ENCODE measurements at places on chromosomes 2 and 18. TPM values are rescaled to one million over a fixed set of nuclear protein-coding genes. Genes with fewer than 3 reads are reported as not detected.

Gene TOGARAM2
- total RNA-seq = 0.44 TPM

Gene SERPINB7
- 4.2 TPM for total RNA-seq

Gene SKOR2
- total RNA-seq = not detected

Gene ACVR1C
- 0.04 TPM for total RNA-seq

Gene SPAG16
- total RNA-seq = 31.7 TPM

Gene TTC39C
- 13.0 TPM for total RNA-seq

Gene MEP1B
- total RNA-seq = not detected

Gene AGXT
- not detected for total RNA-seq

Gene FOXD4L1
- 0.43 TPM for total RNA-seq

Gene TMEM163
- total RNA-seq = 2.4 TPM

Gene WDPCP
- 15.5 TPM for total RNA-seq

Gene KCNG2
- not detected for total RNA-seq

DNA sequence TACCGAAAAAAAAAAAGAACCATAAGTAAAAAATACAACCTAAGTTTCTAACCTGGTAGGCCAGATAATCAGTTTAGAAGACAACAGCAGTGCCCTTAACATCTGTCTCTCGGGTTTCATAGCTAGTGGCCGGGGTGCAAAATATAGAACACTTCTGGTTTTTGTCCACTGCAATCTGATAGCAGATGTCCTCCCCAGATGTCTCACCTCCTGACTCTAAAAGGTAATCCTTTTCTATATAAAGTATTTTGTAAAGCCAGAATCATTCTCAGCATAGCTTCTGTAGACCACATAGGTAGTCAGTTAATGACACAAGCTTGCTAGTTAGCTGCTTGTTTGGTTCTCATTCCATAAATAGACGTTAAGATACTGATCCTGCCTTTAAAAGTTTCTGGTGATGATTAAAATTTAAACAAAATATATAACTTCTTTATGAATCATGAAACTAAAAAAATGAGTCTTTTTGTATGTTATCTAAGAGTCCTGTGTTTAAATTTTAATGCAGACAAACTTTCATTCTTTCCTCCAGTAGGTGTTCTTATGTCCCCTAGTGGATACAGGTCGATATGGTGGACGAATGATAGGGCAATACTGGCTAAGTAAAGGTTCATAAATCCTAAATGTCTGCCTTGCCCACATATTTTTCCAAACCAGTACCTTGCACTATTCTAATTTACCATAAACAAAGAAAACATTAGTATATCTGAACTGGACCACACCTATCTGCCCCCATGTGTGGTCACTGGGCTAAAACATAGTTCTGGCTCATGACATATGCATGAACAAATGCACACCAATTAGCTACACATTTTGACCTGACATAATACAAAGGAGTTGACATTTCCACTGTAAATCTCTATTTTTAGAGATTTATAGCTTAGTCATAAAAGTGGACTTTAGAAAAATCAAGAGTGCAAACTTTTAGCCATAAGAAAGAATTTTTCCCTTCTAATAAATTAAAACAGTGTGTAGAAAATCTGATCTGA, 171.0 kb downstream of the SRBD1 start:
- DNase-seq = no peak

DNA sequence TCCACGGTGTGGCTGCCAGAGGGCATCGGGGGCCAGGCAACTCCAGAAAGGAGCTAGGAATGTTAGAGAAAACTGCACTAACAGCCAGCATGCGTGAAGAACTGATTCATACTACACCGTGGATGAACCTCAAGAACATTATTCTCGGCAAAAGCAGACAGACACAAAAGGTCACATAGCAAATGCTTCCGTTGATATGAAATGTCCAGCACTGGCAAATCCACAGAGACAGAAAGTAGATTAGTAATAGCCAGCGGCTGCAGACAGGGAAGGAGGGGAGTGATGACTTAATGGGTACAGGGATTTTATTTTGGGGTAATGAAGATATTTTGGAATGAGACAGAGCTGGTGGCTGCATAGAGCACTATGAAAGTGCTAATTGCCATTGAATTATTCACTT, 37.4 kb downstream of the SCTR start:
- DNase-seq = no peak

DNA sequence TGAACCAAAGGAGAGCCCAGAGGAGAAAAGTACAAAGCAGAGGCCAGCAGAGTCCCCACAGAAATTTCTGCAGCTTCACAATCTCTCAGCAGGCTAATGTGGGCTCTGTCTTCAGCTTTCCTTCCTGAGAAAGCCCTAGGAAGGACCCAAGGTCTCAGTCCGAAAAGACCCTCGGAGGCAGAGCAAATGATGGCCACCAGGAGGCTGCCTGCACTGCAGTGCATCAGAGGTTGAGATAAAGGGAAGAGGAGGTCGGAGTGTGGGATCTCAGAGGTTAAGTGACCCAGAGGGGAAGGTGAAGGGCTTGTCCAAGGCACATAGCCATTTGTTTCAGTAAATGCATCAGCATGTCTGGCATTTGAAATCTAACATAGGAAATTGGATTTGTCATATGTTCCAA, 299.1 kb upstream of the SLC14A2 start:
- no peak for DNase-seq

DNA sequence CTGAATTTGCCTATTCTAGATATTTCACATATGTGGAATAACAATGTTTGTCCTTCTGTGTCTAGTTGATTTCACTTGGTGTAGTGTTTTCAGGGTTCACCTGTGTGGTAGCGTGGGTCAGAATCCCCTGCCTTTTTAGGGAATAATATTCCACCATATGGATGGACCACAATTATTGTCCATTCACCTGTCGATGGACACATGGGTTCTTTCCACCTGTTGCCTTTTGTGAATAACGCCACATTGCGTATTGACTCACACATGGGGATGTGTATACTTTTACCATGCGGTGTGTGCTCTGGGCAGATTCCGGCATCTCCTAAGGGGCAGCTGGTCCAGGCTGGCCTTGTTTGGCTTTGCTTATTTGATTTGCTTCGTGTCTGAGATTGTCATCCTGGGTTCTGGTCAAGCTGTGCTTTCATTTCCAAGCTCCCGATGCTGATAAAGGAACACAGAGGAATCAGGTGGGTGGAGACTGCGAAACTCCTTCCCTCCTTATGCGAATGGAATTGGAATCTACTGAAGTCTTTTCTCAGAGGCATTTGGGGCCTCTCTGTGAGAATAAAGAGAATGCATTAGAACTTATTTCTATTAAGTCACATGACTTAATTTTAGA, 18.9 kb upstream of the ALLC start:
- DNase-seq = no peak

DNA sequence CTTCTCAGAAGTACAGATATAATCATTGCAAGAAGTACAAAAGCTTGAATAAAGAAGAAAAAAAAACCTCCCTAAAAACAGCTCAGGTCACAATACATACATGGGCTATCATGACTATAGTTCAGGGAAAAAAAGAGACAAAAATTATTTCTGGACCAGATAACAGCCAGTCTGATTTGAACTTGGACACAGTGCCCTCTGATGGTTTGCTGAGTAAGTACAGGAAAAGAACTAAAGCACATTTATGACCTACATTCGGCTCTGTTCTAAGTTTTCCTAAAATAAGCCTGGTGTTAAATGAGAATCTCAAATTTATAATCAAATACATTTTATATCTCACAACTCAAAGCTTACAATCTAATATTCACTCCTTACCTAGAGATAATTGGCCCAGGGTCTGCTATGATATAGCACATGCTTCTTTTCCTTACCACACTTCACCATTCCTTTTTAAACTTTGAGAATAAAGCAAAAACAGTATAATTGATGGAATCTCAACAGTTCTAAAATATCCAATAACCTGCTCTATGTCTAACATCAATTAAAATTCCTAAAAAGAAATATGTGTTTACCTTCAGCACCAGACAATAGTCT, 81.1 kb downstream of the RAPH1 start:
- no peak for DNase-seq

GRCh38 chr18:31451625-31452024, 4.1 kb downstream of the DSG3 start:
- no peak for DNase-seq

- DNase-seq = no peak
These were observed 4.8 kb upstream of the STAT4 start for GRCh38 chr2:191155608-191156071.

GRCh38 chr2:235201756-235202155, 249.9 kb downstream of the SH3BP4 start:
- DNase-seq = no peak

- no peak for DNase-seq
These were observed 34.3 kb downstream of the CCDC68 start for GRCh38 chr18:54924948-54925347.

DNA sequence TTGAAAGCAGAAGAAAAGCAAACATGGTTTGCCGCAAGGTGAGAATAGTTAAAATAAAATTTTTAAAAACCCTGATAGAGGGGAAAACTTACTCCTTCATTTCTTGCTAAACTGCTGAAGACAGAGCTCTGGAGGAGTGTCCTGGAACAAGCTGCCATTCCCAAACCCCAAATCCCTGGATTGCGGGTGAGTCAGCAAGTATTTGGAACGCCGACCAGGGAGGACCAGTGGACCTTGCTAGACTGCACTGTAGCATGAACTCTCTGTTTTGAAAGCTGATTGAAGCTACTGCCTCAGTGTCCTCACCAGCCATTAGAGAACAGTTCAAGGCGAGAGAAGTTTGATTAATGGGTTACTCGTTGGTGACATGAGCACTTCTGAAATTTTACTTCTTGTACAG, 99.4 kb upstream of the RASGRP3 start:
- no peak for DNase-seq

- DNase-seq = no peak
These were observed 78.7 kb downstream of the NCAPH start for GRCh38 chr2:96414161-96414710.

DNA sequence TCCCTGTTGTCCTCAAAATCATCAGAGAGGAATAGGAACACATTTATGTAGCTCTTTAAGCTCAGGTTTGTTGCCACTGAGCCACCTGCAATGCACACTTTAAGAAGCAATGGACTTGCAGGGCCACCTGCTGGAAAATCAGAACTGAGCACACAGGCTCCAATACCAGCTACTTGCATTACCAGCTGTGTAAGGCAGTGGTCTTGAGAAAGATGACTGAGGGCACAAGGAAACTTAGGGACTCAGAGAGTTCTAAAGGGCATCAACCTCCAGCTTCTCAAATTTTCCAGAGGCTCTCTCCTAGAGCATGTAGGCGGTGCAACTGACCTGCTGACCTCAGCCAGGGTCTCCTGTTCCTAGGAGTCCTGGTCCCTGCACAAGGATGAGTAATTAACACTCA, 2.5 kb upstream of the CNDP2 start:
- peak; percentile 68 for DNase-seq

- no peak for DNase-seq
These were observed 74.7 kb downstream of the KCTD1 start for GRCh38 chr18:26473672-26474071.

GRCh38 chr18:50738098-50738757, 81.6 kb downstream of the MRO start:
- no peak for DNase-seq

DNA sequence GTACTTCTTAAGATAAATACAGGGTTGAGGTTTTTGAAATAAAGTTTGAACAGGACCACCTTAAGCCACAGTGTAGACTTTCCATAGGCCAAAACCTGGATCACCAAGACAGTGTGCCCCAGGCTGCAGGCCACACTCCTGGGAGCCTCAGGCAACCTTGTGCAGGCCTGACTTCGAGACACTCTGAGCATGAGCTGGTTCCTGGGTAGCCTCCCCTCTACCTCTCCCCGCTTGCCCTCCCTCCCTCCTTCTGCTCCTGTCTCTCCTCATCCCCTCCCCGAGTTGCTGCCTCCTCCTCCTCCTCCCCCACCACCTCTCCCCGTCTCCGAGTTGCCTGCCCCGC, 10.6 kb upstream of the PROC start:
- DNase-seq = no peak

GRCh38 chr2:149653831-149654445, 66.4 kb upstream of the MMADHC start:
- no peak for DNase-seq

- DNase-seq = no peak
These were observed 455.5 kb upstream of the MEIS1 start for GRCh38 chr2:65979446-65979845.

DNA sequence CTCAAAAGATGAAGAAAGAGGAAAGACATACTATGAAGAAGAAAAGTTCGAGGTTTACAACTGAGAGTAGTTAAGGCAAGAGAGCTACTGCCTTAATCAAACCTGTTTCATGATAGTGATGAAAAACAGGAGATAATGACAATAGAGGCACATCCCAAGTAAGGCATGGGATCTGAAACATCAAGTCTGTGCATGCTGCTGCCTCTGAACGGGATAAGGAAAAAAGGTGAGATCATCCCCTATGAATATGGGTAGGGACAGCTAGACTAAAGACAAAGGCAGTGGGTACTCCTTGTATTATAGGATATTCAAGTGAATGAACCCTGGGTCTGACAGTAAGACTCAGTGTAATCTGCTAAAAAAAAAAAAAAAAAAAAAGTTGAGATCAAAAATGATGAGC, 3.0 kb downstream of the EXOC6B start:
- no peak for DNase-seq

- DNase-seq = no peak
These were observed 123.8 kb downstream of the AKAIN1 start for GRCh38 chr18:5073026-5073944.

DNA sequence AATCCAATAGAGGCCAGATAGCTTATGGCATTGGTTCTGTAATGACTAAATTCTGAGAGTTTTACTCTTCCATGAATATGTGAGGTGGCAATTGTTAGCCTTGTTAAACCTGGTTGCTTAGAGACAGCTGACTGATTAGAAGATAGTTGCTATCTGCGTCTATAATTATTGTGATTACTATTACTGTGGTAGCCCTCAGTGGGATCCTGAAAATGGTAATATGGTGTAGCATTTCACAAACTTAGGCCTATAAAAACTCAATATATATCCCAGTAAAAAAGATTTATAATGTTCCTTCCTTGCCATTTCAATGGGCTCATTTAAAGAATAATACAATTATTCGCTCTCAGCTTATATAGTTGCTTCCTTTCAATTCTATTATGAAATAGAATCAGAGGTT, 405.8 kb upstream of the CDH2 start:
- no peak for DNase-seq

DNA sequence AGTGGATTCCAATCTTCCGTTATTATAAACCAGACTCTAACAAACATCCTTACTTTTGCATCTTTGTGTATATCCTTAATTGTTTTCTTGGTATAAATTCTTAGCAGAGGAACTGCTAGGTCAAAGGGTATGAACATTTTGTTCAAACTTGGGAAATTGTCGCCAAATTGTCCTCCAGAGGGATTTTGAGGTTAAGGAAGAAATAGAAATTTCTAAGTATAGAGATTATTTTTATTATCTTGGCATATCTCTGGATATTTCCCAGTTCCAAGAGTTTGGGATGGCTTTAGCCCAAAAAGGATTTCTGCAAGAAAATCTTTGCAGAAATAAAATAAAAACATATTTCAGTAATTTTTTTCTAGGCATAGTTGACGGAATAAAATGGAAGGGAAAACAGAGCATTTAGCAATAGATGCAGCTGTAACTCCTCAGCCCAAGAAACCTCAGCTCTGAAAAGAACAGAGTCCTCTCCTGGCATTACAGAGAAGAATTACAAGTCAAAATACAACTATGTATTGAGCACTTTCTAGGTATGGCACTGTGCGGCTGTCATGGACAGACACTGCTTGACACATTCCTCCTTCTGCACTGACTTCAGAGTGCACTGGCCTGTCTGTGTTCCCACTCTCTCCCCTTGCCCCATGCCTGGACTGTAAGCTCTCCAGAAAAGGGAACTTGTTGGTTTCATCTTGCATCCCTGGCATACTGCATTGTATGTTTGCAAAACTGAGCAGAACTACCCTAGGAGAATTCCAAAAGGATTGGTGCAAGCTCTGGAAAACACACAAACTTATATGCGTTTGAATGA, 117.3 kb upstream of the STON1 start:
- DNase-seq = no peak

Measured in PC-9 (cell line).